ENCODE measurements at places on chromosomes 1 and 21. TPM values are rescaled to one million over a fixed set of nuclear protein-coding genes. Genes with fewer than 3 reads are reported as not detected.

DNA sequence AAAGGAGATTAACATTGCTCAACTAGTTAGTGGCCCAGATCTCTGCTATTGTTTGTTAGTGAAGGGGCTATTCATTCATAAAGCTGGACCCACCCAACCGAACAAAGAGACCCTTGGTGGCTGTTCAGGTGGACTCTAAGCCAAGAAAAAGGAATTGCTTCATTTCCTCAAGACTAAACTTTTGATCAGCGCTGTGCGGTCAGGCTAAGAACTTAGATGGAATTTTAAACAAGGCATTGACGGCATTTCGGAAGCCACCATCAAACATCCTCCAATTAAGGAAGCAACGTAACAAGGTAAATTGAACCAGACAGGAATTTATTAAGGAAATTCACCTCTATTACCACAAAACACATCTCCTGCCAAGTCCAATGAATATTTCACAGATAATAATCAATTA lies 19.9 kb upstream of the SHCBP1L start:
- no peaks in the 10 kb centered on the region for H3K36me3 ChIP-seq
- H3K4me3 ChIP-seq = no peak overlapping the region
- no peaks in the 10 kb centered on the region for H3K27me3 ChIP-seq
- no peaks in the 10 kb centered on the region for H3K4me1 ChIP-seq
- no peak for DNase-seq

Gene NHLH1
- polyA plus RNA-seq = not detected

Gene NBPF10
- 0.22 TPM for polyA plus RNA-seq

- H3K36me3 ChIP-seq = no peaks in the 10 kb centered on the region
- H3K27me3 ChIP-seq = no peaks in the 10 kb centered on the region
- no peak overlapping the region for H3K27ac ChIP-seq
- H3K4me1 ChIP-seq = peaks cover 2% of the 10 kb centered on the region
- no peak overlapping the region for H3K4me3 ChIP-seq
These were observed 15.6 kb downstream of the WNT4 start for GRCh38 chr1:22127248-22127647.

Gene FGGY
- polyA plus RNA-seq = 11.2 TPM

DNA sequence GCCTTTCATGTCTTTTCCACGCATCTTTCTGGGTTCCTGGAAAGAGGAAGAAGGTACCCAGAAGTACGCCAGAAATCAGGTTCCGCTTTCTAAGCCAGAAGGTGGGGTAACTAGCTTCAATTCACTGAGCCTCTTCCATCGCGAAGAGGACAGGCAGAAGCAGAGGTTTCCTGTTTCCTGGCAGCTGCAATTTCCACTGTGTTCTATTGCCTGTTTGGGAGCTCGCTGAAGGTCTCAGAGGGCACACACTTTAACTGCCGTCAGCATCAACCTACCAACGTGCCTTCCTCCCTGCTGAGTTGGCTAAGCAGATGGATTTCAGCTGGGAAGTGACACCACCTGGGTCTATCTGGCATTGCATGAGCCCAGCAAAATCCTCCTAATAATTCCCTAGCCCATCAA lies 10.0 kb downstream of the NCF2 start:
- no peaks in the 10 kb centered on the region for H3K27me3 ChIP-seq
- no peaks in the 10 kb centered on the region for H3K4me1 ChIP-seq
- no peak for DNase-seq

Gene TMEM269
- not detected for polyA plus RNA-seq

Gene CFAP141
- polyA plus RNA-seq = not detected

GRCh38 chr1:41380979-41381691 lies 19.9 kb downstream of the FOXO6 start:
- peak overlapping the region; percentile 4 for H3K4me3 ChIP-seq
- H3K36me3 ChIP-seq = no peaks in the 10 kb centered on the region
- peaks cover 13% of the 10 kb centered on the region for H3K4me1 ChIP-seq
- DNase-seq = peak; percentile 90
- H3K27me3 ChIP-seq = peaks cover 12% of the 10 kb centered on the region

Gene DMRTA2
- polyA plus RNA-seq = not detected

- no peak overlapping the region for H3K27ac ChIP-seq
- no peak overlapping the region for H3K4me3 ChIP-seq
- peaks cover 5% of the 10 kb centered on the region for H3K4me1 ChIP-seq
- no peaks in the 10 kb centered on the region for H3K36me3 ChIP-seq
These were observed 25.6 kb downstream of the S100A10 start for GRCh38 chr1:151968058-151968457.

GRCh38 chr1:208534599-208534897 lies 290.4 kb upstream of the PLXNA2 start:
- no peaks in the 10 kb centered on the region for H3K4me1 ChIP-seq
- no peaks in the 10 kb centered on the region for H3K27me3 ChIP-seq
- DNase-seq = no peak
- H3K27ac ChIP-seq = no peak overlapping the region
- no peak overlapping the region for H3K4me3 ChIP-seq
- H3K36me3 ChIP-seq = no peaks in the 10 kb centered on the region

DNA sequence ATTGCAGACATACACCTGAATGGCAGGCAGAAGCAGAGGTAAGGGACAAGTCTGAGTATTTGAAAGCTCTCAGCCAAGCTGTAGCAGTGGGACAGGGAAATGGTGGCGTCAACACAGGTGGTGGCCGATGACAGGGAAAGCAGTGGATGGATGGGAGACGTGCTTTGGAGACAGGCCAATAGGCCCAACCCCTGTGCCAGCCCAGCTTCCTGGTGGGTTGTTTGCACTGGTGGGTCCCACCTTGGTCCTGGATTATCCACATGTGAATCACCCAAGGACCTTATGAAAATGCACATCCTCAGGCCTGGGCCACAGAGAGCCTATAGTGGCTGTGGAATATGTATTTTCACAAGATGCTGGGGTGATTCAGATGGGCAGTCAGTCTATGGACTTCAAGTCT lies 203.7 kb upstream of the VAMP3 start:
- no peaks in the 10 kb centered on the region for H3K36me3 ChIP-seq
- peaks cover 6% of the 10 kb centered on the region for H3K4me1 ChIP-seq
- H3K27me3 ChIP-seq = no peaks in the 10 kb centered on the region
- no peak for DNase-seq

Gene PADI2
- 11.7 TPM for polyA plus RNA-seq

Gene LORICRIN
- not detected for polyA plus RNA-seq

Gene PCBP3
- polyA plus RNA-seq = 2.3 TPM

Gene KCNJ9
- polyA plus RNA-seq = 0.09 TPM

DNA sequence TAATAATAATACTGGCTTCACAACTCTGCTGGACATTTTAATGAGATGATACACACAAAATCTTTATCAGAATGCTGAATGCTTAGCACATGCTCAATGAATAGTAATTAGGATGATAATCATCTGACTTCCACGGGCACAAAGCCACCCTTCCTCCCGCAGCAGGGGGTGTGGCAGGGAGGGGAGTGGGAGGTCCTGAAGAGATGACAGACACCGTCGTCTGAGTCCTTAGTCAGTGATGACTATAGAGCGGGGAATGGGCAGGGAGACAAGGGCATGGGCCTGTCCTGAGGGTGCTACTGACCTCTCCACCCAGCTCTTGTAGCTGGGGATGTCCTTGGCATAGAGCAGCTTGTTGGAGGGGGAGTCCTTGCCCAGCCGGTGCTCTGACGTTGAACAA lies 117.6 kb upstream of the CD34 start:
- H3K27ac ChIP-seq = no peak overlapping the region
- no peaks in the 10 kb centered on the region for H3K27me3 ChIP-seq
- peaks cover 9% of the 10 kb centered on the region for H3K36me3 ChIP-seq
- no peak for DNase-seq
- H3K4me1 ChIP-seq = no peaks in the 10 kb centered on the region

- no peak overlapping the region for H3K27ac ChIP-seq
- peak; percentile 17 for DNase-seq
- H3K27me3 ChIP-seq = no peaks in the 10 kb centered on the region
- no peak overlapping the region for H3K4me3 ChIP-seq
These were observed 66.6 kb downstream of the IFI44 start for GRCh38 chr1:78716186-78716585.

Measured in kidney (tissue), 22 donors.